ENCODE measurements at places on chromosomes 16 and 17.
A peak's percentile ranks its signal among the peaks of the same experiment; 100 is the strongest.

DNA sequence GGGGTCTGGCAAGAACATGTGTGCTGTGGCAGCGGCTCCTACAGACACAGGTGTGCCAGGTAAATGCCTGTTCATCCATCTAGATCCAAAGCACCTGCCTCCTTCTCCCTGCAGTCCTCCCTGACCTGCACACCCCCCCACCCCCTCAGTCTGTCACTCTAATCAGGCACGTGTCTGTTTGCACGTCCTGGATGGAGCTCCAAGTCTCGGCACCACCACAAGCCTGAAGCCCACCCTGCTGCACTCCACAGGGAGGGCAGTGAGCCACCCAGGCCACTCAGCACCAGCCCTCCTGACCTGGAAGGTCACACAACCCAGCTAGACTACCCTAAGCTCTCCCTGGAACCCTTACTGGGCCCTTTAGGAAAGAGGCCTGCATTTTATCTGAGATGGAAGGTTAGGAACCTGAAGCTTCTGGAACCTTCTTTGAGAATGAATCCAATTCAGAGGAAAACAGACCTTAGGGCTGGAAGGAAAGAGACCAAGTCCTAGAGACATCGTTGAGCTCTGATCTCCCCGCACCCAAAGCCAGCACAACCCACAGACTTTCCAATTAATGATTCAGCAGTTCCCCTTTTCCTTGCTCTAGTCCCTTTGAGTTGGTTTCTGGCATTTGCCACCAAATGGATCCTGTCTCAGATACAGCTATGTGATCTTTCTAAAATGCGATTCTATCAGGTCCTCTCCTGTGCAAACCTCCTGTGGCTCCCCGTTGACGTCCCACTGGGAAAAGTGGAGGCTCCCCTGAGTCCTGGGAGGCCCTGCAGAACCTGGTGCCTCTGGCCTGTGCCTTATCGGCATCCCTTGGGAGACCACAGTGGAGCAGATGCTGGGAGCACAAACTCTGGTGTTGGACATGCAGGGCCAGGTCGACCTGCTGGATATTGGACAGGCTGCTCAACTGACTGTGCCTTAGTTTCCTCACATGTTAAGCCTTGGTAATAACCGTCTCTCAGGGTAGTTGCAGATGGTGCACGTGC is 67.9 kb downstream of the PRMT7 start:
- DNase-seq, result no peak

DNA sequence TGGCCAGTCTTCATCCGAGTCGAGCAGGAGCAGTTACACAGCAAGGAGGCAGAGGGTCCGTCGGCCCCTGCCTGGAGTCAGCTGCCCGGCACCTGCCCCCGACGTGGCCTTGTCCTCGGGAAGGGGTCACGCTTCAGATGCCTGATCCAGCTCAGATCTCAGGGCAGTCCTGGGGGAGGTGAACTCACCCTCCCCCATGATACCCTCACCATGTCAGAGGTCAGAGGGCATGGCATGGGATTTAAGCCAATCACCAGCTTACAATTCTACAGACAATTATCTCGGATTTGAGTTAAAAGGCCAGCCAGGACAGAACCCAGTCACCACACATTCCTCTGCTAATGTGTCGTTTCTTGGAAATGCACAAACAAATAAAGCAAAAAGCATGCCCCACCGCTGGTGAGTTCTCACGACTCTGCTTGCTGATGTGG is 211.3 kb downstream of the FOXL1 start:
- DNase-seq, result no peak

GRCh38 chr16:1048442-1049112 is 24.0 kb upstream of the SSTR5 start:
- DNase-seq, result no peak

GRCh38 chr17:29216856-29217255 is 29.8 kb upstream of the CRYBA1 start:
- DNase-seq, result no peak

DNA sequence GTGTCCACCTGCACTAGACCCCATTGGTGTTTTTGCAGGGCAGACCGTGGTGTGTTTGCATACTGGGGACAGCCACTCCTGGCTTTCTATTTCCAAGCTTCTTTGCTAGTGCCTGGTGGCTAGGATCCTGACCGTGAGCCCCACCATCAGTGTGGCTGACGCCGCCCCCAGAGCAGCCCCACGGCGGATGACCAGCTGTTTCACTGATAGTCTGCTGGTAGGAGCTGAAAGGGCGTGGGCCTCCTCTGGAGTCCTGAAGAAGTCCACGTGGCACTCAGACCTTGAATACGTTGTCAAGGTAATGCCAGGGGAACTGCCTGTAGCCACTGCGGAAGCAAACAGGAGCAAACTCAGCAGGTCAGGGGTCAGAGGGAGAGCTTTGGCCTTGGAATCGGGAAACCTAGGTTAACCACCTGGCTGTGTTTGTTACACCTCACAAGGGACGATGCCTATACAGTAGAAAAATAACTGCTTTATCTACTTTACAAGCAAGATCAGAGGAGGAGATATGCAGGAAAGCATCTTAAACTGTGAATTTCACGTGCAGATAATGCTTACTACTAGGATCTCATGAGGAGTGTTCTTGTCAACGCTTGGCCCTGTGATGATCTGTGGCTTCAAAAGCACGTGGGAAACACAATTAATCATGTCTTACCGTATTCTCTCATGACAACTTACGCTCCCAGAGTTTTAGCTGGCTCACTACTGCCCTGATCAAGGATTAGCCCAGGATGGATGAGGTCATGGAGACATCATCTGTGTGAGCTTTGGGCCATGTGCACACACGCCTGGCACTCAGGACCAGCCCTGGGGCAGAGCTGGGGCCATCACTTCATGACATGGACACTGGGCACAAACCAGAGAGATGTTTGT is 30.3 kb downstream of the ALDH3A2 start:
- no peak for DNase-seq

DNA sequence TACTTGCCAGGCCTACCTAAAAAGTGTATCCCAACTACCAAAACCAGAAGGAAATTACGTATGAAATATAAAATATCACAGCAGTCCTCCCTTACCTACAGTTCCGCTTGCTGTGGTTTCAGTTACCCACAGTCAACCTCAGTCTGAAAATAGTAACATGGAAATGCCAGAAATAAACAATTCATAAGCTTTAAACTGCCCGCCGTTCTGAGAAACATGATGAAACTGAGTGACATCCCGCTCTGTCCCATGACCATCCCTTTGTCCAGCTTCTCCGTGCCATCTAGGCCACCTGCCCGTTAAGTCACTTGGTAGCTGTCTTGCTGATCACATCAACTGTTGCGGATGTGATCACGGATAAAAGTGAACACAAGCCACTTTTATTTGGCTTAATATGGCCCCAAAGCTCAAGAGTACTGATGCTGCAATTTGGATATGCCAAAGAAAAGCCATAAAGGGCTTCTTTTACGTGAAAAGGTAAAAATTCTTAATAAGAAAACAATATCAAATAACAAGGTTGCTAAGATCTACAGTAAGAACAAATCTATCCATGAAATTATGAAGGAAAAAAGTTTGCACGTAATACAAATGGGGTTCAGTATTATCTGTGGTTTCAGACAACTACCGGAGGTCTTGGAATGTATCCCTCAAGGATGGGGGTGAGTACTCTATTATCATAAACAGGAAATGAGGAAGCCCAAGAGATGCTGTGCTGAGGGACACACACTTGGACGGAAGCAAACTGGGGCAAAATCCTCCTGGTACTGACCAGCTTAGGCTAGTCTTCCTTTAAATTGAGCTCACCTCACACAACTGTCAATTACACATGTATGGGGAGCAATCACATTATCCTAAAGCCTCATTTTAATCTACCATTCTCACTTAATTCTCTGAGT is 8.2 kb downstream of the USP22 start:
- DNase-seq, result no peak

- no peak for DNase-seq
These were observed 21.1 kb upstream of the DOK4 start for GRCh38 chr16:57507136-57508034.

- no peak for DNase-seq
These were observed 244.6 kb upstream of the MAF start for GRCh38 chr16:79845033-79845733.

DNA sequence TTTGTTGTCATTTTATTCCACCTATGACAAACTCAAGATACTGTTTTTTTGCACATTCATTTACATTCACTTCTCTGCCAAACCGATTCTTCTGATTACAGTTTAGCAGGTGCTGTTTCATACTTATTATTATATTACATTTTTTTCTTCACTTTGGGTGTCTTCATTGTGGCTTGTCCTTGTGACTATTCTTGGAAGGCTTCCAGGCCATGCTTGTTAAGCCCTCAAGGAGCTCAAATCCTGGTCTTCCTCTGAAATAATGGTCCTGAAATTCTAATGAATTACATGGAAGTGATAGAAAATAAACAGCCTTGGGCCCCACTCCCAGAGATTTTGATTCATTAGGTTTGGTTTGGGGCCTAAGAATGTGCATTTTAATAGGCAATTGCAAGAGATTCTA is 1.4 kb downstream of the KRTAP2-4 start:
- no peak for DNase-seq

GRCh38 chr16:57720142-57720575 is 15.4 kb upstream of the KATNB1 start:
- no peak for DNase-seq

- DNase-seq, result peak; percentile 33
These were observed at the start of gene ZDHHC1 for GRCh38 chr16:67415872-67416793. ZDHHC1 (minus strand) TSS chr16:67416477; CDS start chr16:67407775, 8,702 bp downstream.

DNA sequence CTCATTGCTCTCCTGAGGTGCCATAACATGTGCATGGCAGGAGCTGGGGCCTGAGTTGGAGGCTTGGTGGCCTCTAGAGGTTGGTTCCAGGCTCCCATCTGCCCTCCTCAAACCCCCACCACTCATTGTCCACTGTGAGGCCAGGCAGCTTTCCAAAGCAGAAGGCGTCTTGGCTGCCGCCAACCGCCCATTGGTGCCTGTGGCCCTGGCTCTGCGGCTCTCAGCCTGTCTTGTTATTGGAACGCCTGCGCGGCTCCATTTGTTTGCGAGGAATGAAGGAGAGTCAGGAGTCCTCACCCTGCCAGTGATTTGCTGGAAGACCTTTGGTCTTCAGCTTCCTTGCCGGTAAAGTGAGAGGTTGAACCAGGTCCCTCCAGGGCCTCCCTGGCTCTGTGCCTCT is 43.6 kb downstream of the OR1D5 start:
- DNase-seq, result no peak

- no peak for DNase-seq
These were observed 22.9 kb downstream of the C16orf96 start for GRCh38 chr16:4578961-4579530.

DNA sequence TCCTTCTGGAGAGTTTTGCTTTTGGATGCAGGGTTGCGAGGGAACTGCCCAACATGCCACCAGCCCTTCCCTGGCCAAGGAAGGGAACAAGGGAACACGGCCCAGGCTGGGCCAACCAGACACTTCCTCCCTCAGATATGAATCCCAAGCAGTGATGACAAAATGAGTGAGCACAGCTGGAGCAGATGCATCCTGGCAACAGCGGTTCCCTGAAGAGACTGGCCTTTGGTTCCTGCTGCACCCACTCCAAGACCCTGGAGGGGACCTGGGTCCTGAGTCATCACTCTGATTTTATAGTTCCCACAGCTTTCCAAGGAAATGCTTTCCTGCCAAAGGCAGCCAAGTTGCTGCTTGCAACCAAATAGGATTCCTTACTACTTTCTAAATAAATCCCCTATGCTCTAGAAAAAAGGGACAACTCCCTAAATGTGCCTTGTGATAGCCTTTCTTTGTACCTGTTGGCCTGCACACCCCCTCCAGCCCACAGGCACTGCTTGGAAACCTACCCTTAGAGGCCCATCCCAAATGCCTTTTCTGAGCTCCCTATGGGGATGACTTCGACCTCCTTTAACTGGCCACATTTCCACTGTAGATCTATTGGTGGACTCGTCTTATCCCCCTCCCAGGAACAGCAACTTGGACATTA is 5.3 kb downstream of the ST3GAL2 start:
- DNase-seq, result no peak

DNA sequence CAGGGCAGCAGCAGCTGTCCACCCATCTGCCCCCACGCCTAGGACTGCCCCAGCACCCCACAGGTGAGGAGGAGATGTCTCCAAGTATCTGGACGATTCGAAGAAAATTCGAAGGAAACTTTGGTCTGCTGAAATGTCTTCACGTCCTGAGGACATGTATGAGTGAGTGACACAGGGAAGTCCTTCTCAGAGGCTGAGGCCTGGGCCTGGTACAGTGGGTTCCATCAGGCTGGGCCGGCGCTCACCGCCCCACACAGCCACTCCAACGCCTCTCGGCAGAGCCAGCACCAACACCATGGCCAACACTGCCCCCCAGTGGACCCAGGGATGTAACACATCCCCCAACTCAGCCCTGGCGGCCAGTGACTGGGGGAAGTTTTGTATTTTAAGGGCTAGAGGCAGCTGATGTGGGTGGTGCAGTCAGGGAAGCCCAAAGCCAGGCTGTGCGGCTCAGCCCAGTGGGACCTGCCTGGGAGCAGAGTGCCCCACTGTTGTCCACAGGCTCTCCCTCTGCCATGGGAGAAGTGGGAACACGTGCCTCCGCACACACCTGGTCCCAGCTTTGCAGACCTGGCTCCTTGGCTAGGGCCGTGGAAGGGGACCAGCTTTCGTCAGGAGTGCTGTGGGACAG is 55.8 kb upstream of the FASN start:
- DNase-seq, result peak; percentile 62

- DNase-seq, result no peak
These were observed at the start of gene EXOC3L1 for GRCh38 chr16:67190041-67190440. EXOC3L1 (minus strand) TSS chr16:67190136; CDS start chr16:67189676, 460 bp downstream.

GRCh38 chr17:72967977-72968585 is 124.4 kb downstream of the SLC39A11 start:
- no peak for DNase-seq

- no peak for DNase-seq
These were observed 192.3 kb upstream of the FOXF1 start for GRCh38 chr16:86317813-86318650.

DNA sequence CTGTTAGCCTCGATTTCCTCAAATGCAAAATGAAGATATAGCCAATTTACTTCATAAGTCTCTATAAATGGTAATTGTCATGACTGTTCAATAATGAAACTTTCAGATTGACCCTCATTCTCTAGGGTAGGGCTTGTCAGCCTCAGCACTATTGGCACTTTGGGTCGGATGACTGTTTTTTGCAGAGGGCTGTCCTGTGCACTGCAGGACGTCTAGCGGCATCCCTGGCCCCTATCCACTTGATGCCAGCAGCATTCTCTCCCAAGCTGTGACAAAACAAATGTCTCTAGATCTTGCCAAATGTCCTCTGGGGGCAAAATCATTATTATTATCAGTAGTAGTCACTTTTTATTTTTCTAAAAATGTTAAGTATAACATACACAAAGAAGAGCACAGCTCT is 24.6 kb downstream of the CDH11 start:
- no peak for DNase-seq

- DNase-seq, result no peak
These were observed 233.6 kb downstream of the CPPED1 start for GRCh38 chr16:12570046-12570618.

- DNase-seq, result no peak
These were observed 61.3 kb downstream of the CNTNAP4 start for GRCh38 chr16:76338472-76338871.

- no peak for DNase-seq
These were observed 319.8 kb downstream of the SEC14L1 start for GRCh38 chr17:77460514-77461046.

GRCh38 chr17:67461228-67461780 is 84.2 kb downstream of the PITPNC1 start:
- DNase-seq, result peak; percentile 38

All from activated CD4-positive, alpha-beta T cell treated with anti-CD3 and anti-CD28 coated beads, Interleukin-2, amount 50 U/mL, for 24 hours (primary cell).